ENCODE measurements at places on chromosomes 3 and 15.

DNA sequence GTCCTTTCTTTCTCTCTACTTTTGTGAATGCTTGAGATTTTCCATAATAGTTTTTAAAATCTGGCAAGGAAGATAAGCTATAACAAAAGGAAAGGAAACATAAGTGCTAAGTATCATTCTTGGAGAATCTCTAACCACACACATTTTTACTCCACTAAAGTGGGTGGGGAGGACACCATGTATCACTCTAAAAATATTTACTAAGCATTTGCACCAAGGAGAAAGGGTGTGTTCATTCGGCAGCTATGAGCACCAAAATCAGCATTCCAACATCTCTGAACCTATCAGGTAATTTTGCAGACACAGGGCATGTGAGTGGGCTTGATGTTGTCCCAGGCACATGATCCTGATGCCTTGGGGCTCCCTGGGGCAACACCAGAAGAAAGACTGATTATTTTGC is 5.5 kb downstream of the B4GALT4 start:
- DNase-seq = no peak

DNA sequence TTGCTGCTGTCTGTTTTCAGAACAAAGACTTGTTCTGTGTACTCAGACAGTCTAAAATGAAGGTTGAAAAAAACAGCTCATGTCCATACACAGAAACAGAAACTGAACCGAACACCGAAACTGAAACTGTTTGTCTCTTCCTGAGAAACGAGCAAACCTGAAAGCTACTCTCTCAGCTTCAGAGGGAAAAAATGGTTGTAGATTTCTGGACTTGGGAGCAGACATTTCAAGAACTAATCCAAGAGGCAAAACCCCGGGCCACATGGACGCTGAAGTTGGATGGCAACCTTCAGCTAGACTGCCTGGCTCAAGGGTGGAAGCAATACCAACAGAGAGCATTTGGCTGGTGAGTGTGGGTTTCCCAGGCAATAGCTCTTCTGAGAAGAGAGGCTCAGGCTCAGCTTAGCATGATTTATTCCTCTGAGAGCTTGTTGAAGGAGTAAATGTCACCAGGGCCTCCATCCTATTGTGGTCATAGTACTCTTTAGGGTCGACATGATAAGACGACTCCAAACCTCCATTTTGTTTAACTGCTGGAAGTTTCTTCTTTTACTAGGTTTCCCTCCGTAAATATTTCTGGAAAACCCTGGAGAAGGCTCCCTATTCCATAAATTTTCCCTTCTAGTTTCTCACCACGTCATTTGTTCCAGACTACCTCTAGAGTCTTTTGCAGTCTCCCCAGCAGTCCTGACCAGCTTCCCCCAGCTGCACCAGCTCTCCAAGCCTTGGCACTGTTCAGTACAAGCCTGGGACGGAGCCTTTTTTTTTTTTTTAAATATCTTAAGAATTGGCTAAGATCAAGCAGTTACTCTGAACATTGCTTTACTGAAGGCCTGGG is at the start of gene RTP4:
Gene RTP4 (plus strand): TSS at position 135 of the 838 bp plus-strand sequence. CDS start 57 bp downstream, at position 192.
- DNase-seq = no peak

DNA sequence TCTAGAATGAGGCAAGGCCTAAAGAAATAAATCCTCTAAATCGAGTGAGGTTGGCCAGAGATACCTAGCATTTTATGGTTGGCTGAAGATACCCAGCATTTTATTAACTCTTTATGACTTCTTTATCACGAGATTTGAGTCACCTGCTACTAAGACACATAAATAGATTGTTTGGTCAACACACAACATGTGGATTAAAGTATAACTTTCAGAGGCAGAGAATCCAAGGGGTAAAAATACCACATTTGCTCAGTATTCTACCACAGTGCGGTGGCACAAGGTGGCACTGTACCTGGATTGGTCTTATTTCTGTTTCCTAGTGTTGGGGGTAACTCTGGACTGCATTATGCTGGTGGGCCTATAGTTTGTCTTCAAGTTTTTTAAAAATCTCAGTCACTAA is 27.0 kb upstream of the VILL start:
- no peak for DNase-seq

DNA sequence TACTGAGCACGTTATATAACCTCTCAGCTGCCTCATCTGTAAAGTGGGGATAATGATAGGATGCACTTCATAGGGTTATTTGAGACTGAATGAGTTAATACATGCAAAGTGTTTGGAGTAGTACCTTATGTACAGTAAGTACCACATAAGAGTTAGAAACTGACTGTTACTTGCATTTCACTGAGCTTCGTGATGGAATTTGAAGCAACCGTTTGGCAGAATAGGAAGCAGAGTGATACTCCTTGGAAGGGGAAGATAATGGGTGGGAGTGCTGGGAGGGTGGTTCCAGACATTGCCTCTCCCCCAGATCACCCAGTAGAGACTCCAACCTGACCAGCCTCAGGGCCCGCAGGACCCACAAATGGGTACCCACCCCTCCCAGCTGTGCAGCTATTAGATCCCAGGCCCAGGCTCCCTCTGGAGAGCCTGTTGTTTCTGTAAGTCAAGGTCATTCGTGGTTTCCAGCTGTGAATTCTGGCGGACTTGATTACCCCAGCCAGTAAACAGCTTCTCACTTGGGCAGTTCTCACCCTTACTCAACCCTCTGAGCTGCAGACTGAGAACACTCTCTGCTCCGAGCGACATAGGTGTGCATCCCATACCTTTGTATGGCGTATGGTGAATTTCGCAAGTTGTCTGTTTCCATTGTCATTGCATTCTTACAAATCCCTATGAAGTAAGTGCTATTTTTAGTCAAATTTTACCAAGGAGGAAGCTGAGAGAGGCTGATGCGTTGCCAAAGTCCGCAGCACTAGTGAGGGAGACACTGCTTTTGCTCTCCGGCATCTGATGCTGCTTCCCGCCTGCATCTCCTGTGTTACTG is 11.1 kb downstream of the ALPK3 start:
- no peak for DNase-seq

GRCh38 chr3:14150078-14150477 is 25.2 kb downstream of the TMEM43 start:
- DNase-seq = no peak

DNA sequence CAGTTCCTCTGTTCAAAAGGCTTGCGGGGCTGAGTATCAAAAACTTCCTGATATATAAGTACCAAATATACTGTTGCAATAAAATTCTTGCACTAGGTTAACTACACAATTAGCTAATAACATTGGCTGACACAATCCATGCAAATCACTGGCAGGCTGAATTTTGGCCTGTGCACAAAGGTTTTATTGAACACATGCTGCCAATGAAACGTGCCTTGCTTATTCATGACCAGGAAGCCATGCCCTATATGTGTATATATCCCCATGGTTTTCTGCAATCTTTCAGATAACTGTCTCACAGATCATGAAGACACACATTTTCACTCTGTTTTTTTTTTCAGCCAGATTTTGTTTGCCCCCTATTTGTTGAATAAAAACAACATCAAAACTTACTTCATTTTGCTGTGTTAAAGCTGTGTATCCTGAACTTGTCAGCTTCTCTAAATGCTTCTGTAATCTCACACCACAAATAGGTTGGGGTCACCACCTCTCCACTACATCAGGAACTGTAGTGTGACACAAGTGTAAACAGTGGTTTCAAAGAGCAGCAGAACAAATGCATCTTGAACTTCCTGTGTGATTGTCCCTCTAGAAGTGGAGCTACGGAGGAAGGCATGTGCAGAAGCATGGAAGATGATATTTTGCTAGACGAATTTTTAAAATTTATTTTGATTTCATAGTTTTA is 920.7 kb upstream of the NR2F2 start:
- no peak for DNase-seq

- DNase-seq = no peak
Measured at GRCh38 chr3:40858364-40859115, 333.8 kb downstream of the ZNF621 start.

- DNase-seq = peak; percentile 74
Measured at GRCh38 chr3:57544181-57545125, at the start of gene DNAH12. DNAH12 (minus strand) TSS chr3:57544344; CDS start chr3:57542870, 1,474 bp downstream.

DNA sequence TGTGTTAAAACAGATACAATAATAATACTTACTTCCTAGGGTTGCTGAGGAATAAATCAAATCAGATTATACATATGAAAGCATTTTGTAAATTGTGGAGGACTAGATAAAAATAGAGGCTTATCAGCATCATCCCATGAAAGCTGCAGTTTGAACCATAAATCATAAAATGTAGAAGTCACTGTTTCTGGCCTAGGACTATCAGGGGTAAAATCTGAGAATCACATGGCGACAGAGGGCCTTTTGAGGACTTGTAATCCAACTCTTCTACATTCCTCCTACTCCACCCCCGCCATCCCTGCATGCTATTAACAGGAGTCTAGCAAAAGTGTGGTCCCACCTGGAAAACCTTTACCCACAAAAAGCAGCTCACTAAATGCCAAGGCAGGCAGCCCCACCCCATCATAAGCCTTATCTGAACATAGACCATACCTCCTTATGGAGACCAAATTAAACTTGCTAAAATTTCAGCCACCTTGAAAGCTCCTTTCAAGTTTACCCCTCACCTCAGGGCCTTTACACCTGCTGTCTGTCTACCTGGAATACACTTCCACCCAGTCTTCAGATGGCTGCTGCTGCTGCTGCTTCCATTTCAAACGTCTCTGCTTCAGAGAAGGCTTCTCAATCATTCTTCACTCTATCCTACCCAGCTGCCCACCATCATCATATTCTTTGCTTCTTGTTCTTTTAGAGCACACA is 11.5 kb downstream of the MB21D2 start:
- no peak for DNase-seq

DNA sequence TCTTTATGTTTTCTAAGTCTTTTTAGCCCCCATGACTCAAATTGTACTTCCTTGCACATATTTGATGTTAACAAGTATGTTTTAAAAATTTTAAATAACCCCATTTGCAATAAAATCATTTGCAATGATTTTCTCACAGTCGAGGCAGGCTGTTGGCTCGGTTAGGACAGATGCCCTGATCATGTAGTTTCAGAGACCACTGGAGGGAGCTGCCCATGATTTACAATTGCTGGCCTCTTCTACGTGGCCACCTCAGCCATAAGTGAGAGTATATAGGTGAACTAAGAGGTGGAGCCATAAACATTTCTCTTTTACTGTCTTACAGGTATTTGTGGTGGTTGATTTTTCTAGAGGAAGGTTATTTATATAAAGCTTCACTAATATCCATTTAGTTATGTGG is 1.7 kb downstream of the DTWD1 start:
- no peak for DNase-seq

- no peak for DNase-seq
Measured at GRCh38 chr15:38627689-38628277, 63.2 kb upstream of the RASGRP1 start.

All from mesothelial cell of epicardium (in vitro differentiated cells).